ENCODE measurements at places on chromosomes 5 and 9.

- DNase-seq, result no peak
Observed at GRCh38 chr5:132474881-132475496, 15.6 kb downstream of the IRF1 start.

GRCh38 chr5:173538018-173538417, 78.4 kb downstream of the BOD1 start:
- no peak for DNase-seq

DNA sequence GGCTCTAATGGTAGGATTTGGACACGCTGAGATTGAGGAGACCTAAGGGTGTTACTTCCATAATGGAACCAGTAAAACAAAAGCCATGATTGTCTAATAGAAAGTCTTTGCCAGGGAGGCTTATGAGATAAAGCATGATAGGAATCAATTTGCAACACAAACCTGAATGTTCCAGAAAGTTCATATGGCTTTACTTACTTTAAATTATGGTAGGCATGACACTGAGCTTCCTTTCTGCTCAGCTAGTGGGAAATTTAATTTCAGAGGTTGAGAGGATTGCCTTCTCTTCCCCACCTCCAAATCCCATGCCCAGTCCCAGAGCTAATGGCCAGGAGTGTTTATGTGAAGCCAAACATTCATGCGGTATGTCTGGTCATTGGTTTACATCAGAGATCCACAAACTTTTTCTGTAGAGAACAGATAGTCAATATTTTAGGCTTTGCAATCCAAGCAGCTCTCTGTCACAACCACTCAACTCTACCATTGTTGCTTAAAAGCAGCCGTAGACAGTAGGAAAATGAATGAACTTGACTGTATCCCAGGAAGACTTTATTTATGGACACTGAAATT, 114.5 kb downstream of the UGCG start:
- DNase-seq, result no peak

GRCh38 chr9:24073007-24073592, 247.1 kb upstream of the ELAVL2 start:
- DNase-seq, result no peak

All from fibroblast of mammary gland (primary cell).